Amygdala (tissue), 56 donors: ENCODE measurements at places on chromosomes 5 and 9.

- no peak for DNase-seq
Observed at GRCh38 chr5:150132740-150133139, 22.9 kb downstream of the PDGFRB start.

GRCh38 chr9:107690021-107690420 is 200.5 kb upstream of the KLF4 start:
- no peak for DNase-seq

GRCh38 chr9:132780230-132781007 is 97.7 kb downstream of the AK8 start:
- no peak for DNase-seq

DNA sequence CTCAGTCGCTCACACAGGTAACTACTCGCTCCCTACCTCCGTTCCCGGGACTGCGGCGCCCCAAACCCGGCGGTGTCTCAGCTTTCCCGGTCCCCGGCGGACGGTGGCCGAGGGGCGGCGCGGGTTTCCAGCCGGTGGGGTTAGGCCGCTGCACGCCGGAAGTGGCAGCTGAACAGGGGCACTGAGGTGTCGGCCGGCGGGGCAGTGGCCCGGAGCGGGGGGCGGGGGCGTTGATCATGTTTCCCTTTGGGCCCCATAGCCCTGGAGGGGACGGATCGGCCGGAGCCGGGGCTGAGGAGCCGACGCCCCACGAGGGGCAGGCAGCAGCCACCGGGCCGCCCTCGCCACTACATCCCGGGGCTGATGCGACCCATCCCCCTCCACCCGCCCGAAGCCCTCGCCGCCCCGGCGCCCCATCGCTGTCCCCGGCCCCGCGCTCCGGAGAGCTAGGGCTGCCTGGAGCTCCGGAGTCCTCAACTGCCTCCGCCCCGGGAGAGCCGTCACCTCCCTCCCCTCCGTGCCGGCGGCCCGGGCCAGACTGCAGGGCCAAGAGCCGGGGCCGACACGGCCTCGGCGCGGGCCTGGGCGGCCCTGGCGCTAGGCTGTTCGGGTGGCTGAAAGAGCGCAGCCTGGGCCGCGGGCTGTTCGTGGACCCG is at the start of gene DCAF10:
DCAF10 (plus strand) TSS at position 167 of the 656 bp plus-strand sequence; CDS start at position 237, 70 bp downstream.
- DNase-seq: peak; percentile 31

DNA sequence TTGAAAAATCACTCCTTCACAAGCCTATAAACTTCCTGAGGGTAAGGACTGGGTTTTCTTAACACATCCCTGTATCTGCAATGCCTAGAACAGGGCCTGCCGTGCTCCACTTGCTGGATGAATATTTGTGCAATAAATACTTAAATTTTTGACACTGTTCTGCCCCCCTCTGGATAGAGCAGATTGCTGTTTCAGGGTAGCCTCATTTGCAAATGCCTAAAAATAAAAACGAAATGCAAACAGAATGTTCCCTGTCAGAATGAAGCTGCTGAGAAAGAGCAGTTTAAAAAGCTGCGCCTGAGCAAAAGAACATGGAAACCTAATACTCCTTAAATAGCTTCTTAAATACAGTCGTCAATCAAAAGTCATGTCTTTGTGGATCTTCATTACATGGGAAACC is 385.3 kb downstream of the PRELID2 start:
- no peak for DNase-seq

- DNase-seq: no peak
Observed at GRCh38 chr9:38154501-38155421, 85.7 kb upstream of the SHB start.

GRCh38 chr9:90825586-90825985 is 24.0 kb downstream of the SYK start:
- no peak for DNase-seq

- DNase-seq: peak; percentile 80
Observed at GRCh38 chr9:81671880-81672280, 17.5 kb downstream of the TLE1 start.

- no peak for DNase-seq
Observed at GRCh38 chr9:27548055-27548741, 18.6 kb upstream of the MOB3B start.

- no peak for DNase-seq
Observed at GRCh38 chr9:98897745-98898144, 46.0 kb upstream of the COL15A1 start.

DNA sequence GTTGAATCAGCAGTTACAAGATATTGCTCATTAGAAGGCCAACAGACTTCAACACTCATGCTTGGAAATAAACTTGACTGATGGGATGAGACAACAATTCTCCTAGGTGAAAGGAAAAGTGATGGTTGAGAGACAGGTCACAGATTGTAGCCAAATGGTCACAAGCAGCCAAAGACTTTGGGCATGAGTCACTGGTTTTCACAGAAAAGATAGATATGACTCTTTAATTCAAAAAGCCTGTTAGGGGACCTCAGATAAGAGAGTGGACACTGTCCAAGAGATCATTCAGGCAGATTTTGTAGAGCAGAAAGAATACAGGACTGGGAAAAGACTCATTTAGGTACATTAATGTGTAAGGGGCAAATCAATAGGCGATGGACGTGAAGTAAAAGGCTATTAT is 982.5 kb downstream of the MAT2B start:
- DNase-seq: no peak

- DNase-seq: no peak
Observed at GRCh38 chr5:90983148-90983547, 400.0 kb downstream of the ARRDC3 start.

DNA sequence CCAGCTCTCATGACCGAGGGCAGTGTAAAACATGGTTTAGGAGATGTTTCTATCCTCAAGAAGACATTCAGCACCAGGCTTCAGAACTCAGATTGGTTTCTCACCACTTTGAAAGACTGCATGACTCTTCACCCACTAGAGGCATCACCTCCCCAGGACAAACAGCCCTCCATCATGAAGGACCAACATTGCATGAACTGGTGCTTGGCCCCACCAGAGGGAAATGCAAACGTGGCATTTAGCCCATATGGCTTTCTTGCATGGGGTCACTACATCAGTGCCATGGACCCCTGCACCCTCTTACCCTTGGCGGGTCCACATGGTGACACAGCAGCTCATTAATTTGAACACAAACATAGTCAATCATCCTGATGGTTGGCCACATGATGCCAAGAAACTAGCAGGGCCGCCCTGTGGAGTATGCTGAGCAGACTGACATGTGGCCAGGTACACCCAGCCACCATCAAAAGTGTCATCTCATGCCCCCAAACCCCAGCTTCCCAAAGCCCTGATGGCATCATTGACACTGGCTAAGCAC is 129.5 kb upstream of the FSTL4 start:
- no peak for DNase-seq

DNA sequence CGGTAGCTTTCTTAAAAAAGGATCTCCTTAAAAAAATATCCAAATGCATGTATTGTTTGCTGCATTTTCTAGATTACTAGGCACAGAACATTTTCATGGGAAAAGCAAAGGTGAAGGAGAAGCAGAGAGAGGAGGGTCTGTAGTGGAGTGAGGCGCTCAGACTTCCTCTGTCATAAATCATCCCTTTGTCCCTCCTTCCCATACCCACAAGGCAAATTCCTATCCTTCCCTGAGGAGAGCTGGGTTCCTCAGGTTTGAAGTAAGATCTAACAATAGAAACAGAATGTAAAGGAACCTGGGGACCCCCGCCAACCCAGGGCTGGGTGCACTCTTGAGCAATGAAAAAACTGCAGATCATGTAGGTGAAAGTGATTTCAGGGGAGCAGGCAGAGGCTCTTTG is 149.2 kb upstream of the ANKH start:
- DNase-seq: no peak

DNA sequence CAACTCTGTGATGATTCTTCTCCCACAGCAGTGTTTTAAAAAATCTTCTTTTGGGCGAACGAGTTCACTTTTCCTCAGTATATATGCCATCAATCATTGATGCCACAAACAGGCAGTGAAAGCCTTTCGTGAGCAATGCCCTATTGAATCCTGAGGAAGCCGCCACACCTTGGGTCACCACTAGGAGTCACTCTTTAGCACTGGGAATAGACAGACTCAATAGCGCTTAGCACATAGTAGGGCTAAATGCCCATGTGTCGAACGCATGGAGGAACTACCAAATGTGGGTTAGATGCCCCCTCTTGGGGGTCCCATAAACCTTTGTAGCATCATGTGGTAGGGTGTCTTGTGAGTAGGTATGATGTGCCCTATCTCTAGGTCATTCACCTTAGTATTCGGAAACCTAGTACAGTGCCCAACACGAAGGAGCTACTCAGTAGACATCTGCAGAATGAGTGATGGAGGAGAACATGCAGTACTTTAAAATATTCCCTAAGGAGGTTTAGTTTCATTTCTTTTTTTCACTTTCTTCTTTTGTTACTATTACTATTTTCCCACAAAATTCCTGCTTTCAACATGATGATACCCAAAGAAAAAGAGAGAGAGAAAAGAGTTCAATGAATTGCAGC is 603.7 kb downstream of the BNC2 start:
- no peak for DNase-seq

- DNase-seq: no peak
Observed at GRCh38 chr5:168613396-168613795, 34.2 kb upstream of the PANK3 start.

DNA sequence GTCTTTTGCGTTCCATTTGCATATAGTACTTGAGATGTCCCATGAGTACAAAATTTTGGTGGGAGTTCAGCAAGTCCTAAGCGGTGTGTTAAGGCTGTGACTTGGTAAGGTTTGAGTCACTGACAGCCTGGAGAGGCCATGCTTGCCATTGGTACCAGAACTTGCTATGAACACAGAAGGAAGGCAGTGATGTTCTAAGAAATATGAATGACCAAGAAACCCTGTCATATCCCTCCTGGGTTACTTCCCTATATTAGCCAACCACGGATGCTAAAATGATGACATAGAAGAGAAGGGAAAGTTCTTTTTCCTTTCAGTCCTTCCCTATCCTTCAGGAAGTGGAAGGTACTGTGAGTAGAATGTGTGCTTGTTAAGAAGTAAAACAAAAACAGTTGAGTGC is 136.7 kb downstream of the GCNT1 start:
- no peak for DNase-seq

DNA sequence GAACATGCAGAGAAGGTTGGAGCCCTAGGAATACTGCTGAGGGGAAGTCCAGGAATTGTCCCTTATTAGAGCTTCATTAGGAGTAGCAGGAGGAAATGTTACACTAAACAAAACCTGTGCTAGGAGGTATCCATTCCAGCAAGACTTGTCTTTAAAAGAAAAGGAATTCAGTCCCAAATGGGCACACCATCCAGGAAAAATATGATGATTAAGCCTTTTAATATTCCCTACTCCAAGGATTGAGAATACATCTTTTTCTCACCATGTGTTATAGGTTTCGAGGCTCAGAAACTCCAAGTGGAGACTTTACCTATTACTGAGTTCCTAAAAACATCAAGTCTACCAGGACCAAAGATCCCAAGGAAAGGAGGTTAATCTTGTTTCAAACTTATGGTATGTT is 179.3 kb downstream of the MCTP1 start:
- DNase-seq: no peak

- no peak for DNase-seq
Observed at GRCh38 chr5:135487037-135487395, 34.9 kb upstream of the TIFAB start.

GRCh38 chr5:167720676-167721260 is 570.7 kb upstream of the WWC1 start:
- no peak for DNase-seq

- no peak for DNase-seq
Observed at GRCh38 chr9:130396581-130396980, 48.2 kb upstream of the ASS1 start.

GRCh38 chr5:90809311-90810056 is 250.9 kb downstream of the ADGRV1 start:
- no peak for DNase-seq

DNA sequence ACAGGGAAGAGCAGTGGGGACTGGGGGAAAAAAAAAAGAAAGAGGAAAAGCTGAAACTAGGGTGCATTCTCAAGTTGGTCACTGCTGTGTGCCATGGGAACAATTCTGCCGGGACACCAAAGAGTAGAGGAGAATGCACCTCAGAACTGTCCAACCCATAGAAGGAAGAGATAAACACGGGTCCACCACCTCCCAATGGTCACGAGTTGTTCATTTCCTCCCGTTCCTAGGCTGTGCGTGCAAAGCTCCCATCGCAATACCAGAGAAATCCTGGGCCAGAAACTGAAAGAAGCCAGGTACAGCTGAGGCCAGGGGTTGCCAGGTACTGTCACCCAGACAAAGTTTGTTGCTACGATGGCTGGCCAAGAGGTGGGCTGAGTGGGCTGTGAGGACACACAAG is 236.9 kb upstream of the ANKRD55 start:
- no peak for DNase-seq

- no peak for DNase-seq
Observed at GRCh38 chr5:167064198-167064776, 1227.2 kb upstream of the WWC1 start.

- no peak for DNase-seq
Observed at GRCh38 chr5:10264604-10265003, 14.5 kb downstream of the CCT5 start.
